ENCODE measurements at places on chromosomes 4 and X.

- no peak for DNase-seq
Measured at GRCh38 chr4:81359207-81359606, 112.5 kb downstream of the RASGEF1B start.

DNA sequence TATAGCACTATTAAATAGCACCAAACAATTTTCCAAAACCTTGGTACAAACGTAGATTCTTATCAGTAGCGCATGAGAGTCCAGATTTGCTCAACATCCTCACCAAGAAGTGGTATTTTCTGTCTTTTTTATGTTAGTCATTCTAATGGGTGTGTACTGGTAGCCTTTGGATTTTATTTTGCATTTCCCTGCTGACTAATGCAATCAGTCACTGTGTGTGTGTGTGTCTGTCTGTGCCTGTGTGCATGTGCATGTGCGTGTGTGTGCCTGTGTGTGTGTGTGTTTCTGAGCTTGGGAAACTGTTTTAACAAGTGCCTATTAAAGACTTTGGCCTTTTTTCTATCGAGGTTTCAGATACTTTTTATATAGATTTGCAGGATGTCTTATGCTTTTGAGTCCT, 82.2 kb upstream of the MAGEA10 start:
- DNase-seq: no peak

GRCh38 chrX:77527233-77528001, 80.2 kb downstream of the FGF16 start:
- DNase-seq: no peak

DNA sequence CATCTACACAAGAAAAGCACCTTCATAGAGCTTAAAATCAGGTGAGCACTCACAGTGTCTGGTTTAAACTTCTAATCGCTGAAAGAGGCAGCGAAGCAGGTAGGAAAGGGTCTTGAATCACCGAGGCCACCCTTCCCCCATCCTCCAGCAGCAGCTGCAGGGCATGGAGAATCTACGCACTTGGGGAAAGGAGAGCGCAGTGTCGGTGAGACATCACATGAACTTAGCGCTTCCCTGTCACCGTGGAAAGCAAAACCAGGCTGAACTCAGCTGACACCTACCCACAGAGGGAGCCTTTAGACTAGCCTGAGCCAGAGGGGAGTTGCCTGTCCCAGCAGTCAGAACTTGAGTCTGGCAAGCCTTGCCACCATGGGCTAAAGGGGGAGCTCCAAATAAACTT, 197.2 kb upstream of the ZFP42 start:
- no peak for DNase-seq

GRCh38 chrX:136450050-136450830, 37.5 kb upstream of the BRS3 start:
- DNase-seq: no peak

DNA sequence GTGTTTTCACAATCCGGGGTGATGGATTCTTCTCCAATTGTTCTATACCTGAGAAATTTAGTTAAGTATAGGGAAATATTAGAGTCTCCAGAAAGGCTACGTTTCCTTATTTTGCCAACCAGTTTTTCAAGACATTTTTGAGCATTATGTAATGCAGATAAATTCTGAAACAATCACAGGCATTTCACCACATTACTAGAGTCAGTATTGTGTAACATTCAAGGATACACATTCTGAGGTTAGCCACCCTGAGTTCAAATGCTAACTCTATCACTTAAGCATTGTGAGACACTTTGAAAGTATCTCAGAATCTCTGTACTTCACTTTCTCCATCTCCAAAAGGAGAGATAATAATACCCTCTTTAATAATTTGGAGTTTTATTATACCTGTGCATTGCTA, 10.6 kb downstream of the SULT1B1 start:
- DNase-seq: no peak

DNA sequence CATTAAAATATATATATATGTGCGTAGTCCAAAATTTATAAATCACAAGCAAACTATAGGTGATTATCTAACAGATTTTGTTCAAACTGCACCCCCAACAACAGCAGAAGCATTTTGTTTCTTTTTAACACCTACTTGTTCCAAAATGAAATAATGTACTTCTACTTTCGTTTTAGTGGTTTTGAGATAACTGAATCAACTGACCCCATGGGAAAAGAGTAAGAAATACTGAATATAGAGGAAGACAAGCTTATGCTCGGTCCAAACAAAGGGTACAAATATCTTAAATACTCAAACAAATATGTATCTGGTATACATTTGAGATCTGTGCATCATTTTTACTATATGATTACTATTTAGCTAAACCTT, 22.4 kb downstream of the MAP7D3 start:
- no peak for DNase-seq

GRCh38 chr4:53816561-53816960, 225.3 kb upstream of the LNX1 start:
- DNase-seq: no peak

DNA sequence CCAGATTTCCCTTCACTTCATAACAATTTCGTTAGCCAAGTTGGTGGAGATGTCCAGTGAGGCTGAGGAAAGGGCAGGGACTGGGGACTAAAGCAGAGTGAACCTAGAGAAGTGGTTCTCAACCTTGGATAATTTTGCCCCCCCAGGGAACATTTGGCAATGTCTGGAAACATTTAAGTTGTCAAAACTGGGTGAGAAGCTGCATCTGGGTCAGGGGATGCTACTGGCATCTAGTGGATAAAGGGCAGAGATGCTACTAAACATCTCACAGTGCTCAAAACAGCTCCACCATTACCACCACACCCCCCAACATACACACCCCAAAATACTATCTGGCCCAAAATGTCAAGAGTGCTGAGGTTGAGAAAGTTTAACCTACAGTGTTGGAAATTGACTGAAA, 32.0 kb upstream of the FGF16 start:
- DNase-seq: no peak

- no peak for DNase-seq
Measured at GRCh38 chr4:21901831-21902230, 46.7 kb downstream of the KCNIP4 start.

DNA sequence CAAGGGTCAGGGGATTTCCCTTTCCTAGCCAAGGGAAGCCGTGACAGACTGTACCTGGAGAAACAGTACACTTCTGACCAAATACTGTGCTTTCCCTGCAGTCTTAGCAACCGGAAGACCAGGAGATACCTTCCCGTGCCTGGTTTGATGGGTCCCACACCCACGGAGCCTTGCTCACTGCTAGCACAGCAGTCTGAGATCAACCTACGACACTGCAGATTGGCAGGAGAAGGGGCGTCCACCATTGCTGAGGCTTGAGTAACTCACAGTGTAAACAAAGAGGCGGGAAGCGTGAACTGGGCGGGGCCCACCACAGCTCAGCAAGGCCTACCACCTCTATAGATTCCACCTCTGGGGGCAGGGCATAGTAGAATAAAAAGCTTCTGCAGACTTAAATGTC, 48.7 kb upstream of the SRD5A3 start:
- DNase-seq: no peak

DNA sequence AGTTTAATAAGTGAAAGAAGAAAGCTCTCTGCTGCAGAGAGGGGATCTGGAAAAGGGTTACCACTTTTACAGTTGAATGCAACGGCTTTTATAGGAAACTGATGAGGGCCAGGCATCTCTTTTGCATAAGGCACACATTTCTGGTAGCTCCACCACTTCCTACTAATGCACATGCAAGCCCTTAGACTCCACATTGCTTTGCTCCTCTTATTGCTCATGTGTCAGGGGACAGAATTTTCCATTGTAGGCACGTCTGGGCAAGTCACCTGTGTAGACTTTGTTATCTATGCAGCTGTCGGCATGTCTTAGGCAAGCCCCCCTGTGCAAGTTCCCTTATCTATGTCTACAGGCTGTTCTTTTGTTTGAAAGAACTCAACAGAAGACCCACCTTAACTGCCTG, 294.6 kb upstream of the STS start:
- no peak for DNase-seq

- DNase-seq: no peak
Measured at GRCh38 chr4:184096561-184097240, 121.0 kb downstream of the ENPP6 start.

- DNase-seq: no peak
Measured at GRCh38 chr4:54017974-54018373, 46.4 kb downstream of the CHIC2 start.

GRCh38 chr4:83709627-83710026, 173.7 kb downstream of the GPAT3 start:
- DNase-seq: no peak

GRCh38 chr4:142579443-142579842, 266.7 kb downstream of the INPP4B start:
- DNase-seq: no peak

- DNase-seq: no peak
Measured at GRCh38 chrX:13088156-13088487, 43.7 kb upstream of the FAM9C start.

DNA sequence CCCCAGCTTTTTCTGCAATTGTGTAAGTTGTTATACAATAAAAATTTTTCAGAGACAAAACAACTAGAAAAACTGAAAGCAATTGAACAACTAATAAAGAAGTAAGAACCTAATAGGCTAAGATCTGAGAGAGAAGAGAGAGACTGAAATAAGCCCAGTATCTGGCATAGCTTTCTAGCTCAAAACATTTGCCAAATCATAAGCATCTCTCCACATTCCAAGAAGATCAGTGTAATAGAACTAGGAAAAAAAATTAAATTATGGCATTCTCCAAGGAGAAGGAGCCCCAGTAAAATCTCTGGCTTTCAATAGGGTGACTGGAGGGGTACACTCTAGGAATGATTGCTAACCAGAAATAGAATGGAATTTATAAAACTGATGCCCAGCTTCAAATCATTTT, 19.0 kb upstream of the PPP3CA start:
- DNase-seq: no peak

DNA sequence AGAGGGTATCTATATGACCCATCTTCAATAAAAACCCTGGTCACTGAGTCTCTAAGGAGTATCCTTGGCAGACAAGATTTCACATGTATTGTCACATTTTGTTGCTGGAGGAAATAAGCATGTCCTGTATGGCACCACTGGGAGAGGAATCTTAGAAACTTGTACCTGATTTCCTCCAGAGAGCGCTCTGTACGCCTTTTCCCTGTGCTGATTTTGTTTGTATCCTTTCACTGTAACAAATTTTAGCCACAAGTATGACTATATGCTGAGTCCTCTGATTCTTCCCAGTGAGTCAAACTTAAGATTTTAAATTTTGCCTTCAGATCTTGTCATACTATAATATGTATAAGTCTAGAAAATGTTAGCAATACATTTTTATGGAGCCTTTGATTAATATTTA, 102.8 kb downstream of the ITIH6 start:
- DNase-seq: no peak

GRCh38 chr4:139153411-139154133, 23.4 kb downstream of the ELF2 start:
- DNase-seq: no peak

Measured in AG09319 (cell line).